ENCODE measurements at places on chromosomes 13 and 19. TPM values are rescaled to one million over a fixed set of nuclear protein-coding genes. Genes with fewer than 3 reads are reported as not detected.

ALKBH7 gene
- 76.1 TPM for polyA plus RNA-seq

SMIM44 gene
- polyA plus RNA-seq, result not detected

PSG1 gene
- polyA plus RNA-seq, result not detected

SLITRK1 gene
- 0.29 TPM for polyA plus RNA-seq

C19orf73 gene
- 8.0 TPM for polyA plus RNA-seq

Data from GM23338 (cell line).